ENCODE measurements at places on chromosomes 16 and 17. TPM values are rescaled to one million over a fixed set of nuclear protein-coding genes. Genes with fewer than 3 reads are reported as not detected.

MEOX1 gene
- total RNA-seq = not detected

SNTB2 gene
- 48.2 TPM for total RNA-seq

GH2 gene
- not detected for total RNA-seq

OR3A2 gene
- total RNA-seq = not detected

CFAP97D1 gene
- not detected for total RNA-seq

TSR3 gene
- total RNA-seq = 54.2 TPM

KRTAP2-4 gene
- not detected for total RNA-seq

- DNase-seq = no peak
These were observed 10.5 kb upstream of the METRNL start for GRCh38 chr17:83068641-83069570.

- DNase-seq = no peak
These were observed 76.7 kb downstream of the RNF213 start for GRCh38 chr17:80337195-80337895.

DNA sequence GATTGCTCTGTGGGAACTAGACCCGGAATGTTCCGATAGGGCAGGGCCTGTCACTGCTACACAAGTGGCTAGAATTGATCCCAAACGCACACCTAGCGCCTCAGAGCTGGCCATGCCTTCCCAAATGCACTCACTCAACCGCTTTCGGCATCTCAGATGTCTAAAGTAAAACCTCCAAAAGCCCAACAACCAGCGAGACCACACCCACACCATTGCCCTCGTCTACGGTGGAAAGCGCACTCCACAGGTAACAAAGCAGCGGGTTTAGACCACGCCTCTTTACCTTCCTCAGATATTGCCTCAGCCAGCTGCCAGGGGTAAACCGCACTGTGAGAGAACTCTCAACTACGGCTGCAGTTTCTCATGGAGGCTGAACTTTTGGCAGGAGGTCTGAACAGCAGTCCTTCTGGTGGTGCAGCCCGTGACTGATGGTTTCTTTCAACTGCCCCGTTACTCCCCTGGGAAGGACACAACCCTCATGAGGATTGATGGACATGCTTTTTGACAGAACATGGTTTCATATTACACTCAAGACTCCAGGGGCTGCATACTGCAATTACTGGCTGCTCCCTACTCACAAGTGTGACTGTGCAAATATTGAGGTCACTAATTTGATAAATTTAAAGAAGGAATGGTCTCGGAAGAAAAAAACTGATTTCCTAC is 34.5 kb downstream of the USP7 start:
- no peak for DNase-seq

- no peak for DNase-seq
These were observed 24.8 kb downstream of the HS3ST3A1 start for GRCh38 chr17:13576661-13577526.

DNA sequence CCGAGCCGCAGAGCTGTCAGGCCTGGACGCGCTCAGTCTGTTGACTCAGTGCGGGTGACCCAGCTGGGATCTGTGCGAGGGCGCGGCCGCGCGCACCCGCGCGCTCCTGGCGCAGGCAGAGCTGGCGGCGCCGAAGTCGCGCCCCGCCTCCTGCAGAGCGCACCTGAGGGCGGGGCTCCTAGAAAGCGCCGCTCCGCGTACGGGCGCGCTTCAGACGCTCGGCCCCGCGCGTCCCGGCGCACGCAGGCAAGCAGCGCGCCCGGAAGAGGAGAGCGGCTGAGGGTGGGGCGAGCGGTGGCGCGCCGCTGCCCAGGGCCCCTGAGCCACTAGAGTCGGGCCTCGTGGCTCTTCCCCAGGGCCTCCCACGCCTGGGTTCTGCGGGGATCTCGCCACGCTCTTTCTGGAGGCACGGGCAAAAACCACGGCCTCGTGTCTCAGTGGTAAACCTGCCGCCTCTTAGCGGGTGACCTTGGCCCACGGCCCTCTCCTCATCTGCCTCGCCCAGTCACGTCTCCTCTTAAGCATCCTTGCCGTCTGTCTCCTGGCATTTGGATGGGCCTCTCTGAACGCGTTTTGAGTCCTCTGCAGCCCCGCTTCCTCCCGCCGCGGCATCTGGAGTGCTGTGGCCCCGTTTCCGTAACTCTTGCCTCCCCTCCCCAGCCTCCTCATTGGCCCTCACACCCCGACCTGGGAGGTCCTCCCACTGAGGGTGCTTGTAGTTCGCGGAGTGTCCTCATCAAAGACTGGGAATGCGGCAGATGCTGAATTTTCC is at the start of gene ABCA5:
Gene ABCA5 (minus strand): TSS at position 74 of the 772 bp plus-strand sequence. CDS start 12,718 bp downstream, outside the sequence.
- peak; percentile 5 for DNase-seq

- no peak for DNase-seq
These were observed 229.2 kb downstream of the MAP2K6 start for GRCh38 chr17:69643686-69644085.

DNA sequence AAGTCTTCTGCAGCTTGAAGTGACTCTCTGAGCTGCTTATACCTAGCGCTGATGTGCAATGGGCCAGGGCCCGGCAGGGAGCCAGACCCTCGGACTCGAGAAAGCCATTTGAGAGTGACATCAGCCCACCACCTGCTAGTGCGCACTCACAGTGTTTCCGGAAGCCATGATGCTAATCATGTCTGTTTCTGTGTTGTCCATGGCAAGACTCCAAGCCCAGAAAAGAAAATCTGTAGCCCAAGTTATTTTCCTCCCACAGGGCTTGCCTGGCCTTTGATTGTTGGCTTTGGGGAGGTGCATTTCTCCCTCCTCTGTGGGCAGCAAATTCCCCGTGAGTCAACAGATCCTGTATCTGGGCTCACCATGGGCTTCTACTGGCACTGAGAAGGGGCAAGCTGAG is 1.8 kb upstream of the CDRT4 start:
- DNase-seq = peak; percentile 79

- no peak for DNase-seq
These were observed 80.1 kb downstream of the SOCS1 start for GRCh38 chr16:11175787-11176341.

- peak; percentile 6 for DNase-seq
These were observed 142.9 kb downstream of the CDK5R1 start for GRCh38 chr17:32629563-32630190.

- no peak for DNase-seq
These were observed 201.1 kb upstream of the CDH13 start for GRCh38 chr16:82425661-82426060.

DNA sequence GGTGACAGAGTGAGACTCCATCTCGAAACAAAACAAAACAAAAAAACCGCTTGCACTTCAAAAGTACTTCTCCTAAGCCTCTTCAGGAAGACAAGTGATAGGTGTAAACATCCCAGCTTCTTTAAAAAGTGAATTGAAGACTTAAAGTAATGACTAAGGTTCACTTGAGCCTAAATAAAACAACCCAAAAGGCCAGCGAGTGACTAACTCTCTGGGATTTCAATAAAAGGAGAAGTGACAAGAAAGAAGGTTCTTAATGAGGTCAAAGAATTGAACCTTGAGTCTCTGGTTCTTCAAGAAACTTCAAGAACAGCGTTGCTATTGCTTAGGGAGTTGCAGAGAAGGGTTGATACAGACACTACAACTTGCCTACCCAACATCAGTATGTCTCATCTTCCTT is 42.2 kb downstream of the STX8 start:
- DNase-seq = no peak

GRCh38 chr16:30350134-30350871 is 4.8 kb downstream of the CD2BP2 start:
- peak; percentile 60 for DNase-seq

All from M059J (cell line).